Fibroblast of mammary gland (primary cell): ENCODE measurements at places on chromosomes 4 and X.

DNA sequence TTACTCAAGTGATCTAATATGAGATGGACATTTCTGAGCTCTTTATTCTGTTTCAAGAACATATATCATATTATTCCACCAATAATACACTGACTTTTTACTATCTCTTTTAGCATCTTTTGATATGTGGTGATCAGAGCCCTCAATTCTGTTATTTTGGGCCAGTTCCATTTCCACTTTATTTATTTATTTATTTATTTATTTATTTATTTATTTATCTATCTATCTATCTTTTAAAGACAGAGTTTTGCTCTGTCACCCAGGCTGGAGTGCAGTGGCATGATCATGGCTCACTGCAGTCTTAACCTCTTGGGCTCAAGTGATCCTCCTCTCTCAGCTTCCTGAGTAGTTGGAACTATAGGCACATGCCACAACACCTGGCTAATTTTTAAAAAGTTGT lies 57.4 kb upstream of the GRID2 start:
- DNase-seq: no peak

DNA sequence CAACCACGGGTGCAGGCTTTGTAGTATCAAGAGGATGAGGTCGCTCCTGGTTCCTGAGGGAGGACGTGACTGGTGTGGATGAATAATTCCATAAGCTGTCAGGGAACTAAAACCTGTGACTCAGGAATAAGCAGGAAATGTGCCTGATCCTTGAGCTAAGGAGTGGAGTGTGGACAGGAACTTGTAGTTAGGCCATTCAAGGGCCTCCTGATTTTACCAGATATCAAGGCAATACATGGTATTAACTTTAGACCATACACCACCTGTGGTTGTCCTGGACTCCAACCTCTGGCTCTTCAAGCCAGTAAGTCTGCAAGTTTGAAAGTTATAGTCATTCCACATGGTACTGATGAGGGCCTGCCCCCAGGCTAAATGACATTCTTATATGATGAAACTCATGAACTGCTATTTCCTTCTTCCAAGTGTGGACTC lies 12.1 kb upstream of the ING2 start:
- DNase-seq: peak; percentile 61

DNA sequence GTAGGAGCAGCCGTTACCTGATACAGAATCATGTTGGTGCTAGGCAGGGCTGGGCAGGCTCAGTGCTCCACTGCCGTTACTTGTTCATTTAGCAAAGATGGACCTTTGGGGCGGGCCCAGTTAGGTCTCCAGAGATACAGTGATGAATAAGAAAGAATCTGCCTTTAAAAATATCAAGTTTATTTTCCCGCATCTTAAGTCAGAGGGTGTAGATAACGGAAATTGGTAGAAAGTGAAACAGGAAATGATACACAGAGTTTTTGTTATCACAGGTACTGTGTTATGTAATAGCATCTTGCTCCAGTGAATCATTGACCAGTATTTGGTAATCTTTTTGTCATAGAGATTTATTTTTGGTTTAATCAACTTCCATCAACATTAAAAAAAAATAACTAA lies 5.5 kb downstream of the TMEM131L start:
- DNase-seq: no peak

GRCh38 chr4:76365636-76366035 lies 55.3 kb downstream of the CCDC158 start:
- DNase-seq: peak; percentile 59

DNA sequence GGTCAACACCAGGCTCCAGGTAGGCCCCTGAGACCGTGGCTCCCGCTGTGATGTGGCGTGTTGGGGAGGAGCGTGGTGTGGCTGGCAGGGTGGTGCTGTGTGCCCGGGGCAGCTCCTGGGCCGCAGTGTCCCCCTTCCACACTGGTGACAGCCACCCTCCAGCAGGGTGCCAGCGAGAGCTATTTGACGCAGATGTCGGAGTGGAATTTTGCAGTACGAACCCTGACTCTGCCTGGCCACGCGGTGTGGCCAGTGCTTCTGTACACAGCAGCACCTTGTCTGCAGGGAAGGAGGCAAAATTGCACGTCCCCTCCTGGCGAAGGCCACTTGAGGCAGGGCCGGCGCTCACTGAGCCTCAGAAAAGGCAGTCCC lies 53.2 kb downstream of the CPZ start:
- no peak for DNase-seq

- peak; percentile 84 for DNase-seq
Observed at GRCh38 chr4:78766026-78766425, 10.1 kb upstream of the BMP2K start.

GRCh38 chrX:7680181-7680580 lies 162.8 kb upstream of the VCX start:
- no peak for DNase-seq

DNA sequence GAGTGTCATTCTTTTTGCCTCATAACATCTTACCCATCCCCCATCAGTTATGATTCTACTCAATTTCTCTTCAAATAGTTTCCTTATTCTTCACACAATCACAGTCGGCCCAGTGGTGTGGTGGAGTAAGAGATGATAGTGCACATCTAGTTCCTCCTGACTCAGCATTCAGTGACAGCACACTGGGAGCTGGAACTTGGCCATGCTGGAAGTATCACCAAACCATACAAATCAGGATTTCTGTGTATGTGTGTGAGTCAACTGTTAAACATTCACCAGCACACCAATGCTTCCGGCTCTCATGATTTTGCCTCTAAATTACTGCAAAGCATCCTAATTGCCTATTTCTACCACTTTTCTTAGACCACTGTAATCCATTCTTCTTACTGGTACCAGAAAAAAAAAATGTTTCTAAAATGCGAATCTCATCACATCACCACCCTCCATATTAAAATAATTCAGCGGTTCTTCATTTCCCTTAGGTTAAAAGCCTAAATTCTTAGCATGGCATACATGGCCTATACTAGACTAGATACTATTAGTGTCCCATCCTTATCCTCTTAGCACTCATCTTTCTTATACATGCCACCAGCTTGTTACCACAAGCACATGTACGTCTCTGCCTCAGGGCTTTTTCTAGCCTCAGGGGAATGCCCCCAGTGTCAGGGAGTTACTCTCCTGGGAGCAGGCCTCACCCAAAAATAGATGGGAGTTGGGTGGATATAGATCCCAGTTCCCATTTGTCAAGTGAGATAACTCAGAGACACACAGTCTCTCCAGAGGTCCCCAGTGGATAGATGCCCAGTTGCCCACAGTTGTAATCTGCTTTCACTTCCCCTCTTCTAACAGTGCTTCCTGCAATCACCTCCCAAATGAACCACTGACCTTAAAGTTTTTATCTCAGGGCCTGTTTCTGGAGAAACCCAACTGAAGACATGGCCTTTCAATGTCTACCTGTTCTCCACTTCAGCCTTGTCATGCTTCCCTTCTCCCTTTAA lies 49.2 kb upstream of the DDX53 start:
- DNase-seq: peak; percentile 88

GRCh38 chrX:1521459-1521956 lies 15.5 kb downstream of the P2RY8 start:
- DNase-seq: no peak

DNA sequence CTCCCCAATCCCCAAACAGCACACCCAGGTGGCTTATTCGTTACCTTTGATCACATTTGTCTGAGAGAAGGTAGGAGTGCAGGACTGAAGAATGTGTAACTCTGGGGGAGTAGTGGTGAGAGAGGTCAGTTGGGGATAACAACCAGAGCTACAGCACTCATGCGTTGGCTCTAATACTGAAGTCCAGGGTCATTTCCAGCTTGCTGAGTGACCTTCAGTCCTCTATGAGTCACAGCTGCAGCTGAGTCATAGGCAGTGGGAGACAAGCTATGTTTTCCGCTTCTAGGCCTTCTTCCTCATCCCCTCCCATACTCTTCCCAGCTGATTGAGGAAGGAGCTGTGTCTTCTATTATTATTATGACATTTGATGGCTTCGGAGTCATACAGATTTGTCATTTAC lies 31.6 kb upstream of the CT47C1 start:
- DNase-seq: peak; percentile 93

DNA sequence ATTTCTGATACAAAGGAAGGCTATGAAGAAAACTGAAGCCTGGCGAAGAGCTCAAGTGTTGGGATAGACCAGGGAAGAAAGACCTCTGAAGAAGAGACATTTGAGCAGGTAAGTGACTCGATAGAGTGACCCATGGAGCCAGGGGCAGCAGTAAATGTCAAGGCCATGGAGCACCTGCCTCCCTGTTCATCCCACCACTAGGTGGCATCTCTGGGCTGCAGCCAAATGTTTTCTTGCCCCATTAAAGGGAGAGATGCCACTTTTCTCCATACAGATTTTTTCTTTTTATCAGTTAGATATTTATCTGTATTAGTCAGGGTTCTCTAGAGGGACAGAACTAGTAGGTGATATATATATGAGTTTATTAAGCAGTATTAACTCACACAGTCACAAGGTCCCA lies 4.9 kb upstream of the ZNF81 start:
- DNase-seq: peak; percentile 35

- DNase-seq: no peak
Observed at GRCh38 chr4:7679406-7680040, 244.8 kb upstream of the PSAPL1 start.

DNA sequence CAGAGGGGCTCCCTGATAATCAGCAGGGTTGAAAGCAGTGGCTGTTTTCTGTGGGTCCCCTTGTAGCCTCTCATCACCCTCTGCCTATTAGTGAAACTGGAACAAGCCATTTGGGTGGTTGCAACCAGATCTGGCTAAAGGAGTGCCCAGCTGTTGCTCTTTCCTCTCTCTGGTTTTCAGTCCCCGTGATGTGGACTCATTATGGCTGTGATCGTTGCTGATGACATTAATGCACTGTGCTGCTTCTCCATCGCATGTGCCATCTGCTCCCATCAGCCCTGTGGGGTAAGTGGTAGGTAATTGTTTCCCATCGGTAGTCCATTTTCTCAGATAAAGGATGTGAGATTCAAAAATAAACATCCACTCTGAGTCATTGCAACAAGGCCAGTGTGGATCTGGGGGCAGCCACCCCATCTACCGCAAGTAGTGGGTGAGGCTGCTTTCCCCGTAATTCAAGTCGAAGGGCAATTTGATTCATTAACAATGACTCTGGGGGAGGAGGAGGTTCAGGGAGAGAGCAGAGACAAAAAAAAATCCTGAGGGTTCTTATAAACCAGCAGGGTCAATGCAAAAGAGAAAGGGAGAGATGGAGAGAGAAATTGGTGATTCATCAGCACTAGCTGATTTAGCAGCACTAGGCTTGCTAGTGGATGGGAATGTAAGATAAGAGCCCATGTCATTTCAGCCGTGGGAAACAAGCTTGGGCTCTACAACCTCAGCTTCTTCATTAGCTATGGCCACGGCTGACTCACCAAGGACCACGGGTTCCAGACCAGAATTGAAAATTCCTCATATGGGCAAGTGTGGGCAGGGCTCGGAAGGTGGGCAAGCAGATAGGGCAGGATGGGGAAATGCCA lies 357.8 kb downstream of the MID1IP1 start:
- DNase-seq: peak; percentile 9

DNA sequence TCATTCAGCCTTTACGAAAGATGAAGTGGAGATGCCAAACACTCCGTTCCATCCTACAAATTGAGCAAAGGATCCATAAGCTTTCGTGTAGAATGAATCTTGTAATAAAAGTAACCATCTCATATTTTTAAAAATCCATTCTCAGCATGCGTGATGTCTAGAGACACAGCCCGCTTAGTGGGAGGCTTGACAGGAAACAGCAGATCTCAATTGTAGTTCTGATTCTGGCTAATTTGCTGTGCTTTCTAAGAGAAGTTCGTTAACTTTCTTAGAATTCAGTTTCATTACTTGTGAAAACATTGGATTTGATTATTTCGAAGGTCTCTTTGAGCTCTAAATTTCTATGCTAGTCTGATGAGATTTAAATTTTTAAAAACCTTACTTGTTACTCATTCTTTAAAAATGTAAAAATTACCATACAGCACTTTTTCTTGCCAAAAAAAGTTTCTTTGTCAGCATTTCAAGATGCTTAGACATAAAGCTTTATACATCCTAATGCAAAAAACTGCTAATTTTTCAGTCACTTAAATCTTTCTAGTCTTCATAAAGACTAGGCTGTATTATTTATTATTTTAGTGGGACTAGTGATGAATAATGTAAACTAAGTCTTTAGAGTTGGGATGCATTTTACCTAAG lies 66.9 kb upstream of the NEIL3 start:
- peak; percentile 7 for DNase-seq

DNA sequence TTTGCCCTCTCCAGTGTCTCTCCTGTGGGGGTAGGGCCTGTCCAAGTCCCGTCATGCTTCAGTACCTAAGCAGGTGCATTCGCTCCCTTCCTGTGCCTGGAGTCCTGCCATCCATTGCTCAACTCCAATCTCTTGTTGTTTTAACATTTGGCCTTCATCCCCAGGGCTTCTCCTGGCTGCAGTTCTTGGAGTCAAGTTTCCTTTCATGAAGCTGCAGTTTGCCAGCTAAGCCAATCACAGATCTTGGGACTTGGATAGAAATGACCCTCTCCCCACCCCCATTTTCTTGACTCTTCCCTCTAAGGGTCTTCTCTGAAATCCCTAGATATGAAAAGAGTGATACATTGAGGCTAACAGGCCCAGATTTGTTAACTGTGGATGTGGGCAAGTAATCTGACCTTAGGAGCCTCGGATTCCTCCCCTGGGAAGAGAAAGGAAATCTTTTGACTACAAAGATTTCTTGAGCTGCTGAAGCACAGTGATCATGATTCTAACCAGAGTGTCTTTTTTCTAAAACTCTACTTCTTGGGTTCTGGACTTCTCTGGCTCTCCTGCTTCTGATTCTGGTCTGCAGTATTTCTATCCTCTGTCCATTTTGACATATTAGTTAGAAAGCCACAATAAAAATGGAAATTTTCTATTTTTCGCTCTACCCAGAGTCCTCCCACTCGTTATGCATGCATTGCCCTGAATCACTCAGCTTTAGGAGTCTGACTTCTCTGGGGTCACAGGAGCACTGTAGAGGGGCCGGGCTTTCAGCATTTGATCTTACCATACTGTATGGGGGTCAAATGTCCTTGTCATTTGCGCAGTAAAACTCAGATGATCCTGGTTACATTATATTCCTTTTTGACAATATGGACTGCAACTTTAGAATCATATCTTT lies 61.0 kb downstream of the CHRNA9 start:
- DNase-seq: peak; percentile 64

GRCh38 chr4:11768251-11768972 lies 339.7 kb upstream of the HS3ST1 start:
- DNase-seq: peak; percentile 26
